ENCODE measurements at places on chromosomes 16 and 17. TPM values are rescaled to one million over a fixed set of nuclear protein-coding genes. Genes with fewer than 3 reads are reported as not detected.

DNA sequence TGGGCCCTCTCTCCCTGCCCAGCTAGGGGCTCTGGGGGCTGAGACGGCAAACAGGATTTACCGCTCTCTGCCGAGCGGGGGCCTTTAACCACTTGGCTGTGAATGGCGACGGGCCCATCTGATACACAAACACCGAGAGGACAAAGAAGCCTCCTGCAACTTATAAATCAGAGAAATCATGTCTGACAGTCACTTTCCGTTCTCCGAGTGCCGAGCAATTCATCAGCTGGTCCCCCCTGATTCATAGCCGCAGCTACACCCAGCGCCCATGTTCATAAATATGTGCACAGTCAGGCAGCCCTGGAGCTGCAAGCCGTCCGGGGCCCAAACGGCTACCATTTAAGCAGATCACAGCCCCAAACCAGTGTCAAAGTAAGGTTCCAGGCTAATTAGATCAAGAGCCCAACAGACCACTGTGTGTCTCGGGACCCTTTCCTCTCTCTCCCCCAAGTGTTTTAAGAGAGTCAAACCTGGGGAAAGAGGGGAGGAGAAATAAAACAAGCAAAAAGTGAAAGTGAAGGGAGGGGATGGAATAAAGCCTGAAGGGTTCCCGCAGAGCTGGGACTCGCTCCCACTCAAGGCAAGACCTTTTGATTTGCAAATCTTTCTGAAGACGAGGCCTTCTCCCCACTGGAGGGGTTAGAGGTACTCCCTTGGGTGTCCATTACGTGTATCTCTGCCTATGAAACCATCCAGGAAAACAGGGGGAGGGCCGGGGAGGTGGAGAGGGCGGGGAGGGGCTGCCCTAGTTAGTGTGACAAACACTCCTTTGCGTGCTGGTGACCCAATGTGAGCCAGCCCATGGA, 154.7 kb downstream of the C16orf78 start:
- peak; percentile 59 for DNase-seq

GRCh38 chr17:63419949-63420867, 25.9 kb downstream of the CYB561 start:
- DNase-seq = no peak

DNA sequence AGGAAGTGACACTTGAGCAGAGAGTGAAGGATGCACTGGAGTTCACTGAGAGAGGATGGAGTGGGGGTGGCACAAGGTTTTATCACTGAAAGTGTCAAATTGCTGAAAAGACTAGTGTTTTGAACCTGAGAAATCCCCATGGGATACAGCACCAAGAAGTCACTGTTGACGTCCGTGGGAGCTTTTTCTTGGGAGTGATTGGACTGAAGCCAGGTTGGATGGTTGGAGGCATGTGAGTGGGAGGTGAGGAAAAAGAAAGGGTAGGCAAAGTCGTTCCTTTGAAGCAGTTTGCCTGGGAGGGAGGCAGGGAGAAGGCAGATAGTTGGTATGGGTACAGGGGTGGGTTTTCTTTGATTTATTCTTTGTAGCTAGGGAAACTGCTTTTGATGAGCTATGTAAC, 39.9 kb upstream of the SDK2 start:
- no peak for DNase-seq

- peak; percentile 34 for DNase-seq
Measured at GRCh38 chr16:80161799-80162739, 378.7 kb upstream of the DYNLRB2 start.

DNA sequence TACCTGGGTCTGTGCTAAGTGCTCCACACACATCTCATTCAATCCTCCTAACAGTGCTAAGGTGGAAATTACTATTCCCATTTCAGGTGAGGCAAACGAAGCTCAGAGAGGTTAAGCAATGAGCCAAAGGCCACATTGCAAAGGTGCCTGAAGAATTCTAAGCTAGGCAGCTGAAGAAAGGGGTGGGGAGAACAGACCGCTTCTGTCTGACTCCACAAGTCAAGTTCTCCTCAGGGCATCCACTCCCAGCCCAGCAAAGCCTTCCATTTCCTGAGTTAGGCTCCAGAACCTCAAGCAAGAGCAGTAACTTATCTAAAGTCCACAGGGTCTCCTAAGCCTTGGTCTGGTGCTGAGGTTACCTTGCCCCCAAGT, 27.0 kb upstream of the MRPS23 start:
- DNase-seq = no peak

GRCh38 chr17:8225813-8226535, 15.6 kb upstream of the AURKB start:
- peak; percentile 86 for DNase-seq

GRCh38 chr17:10727192-10727591, 2.6 kb downstream of the TMEM220 start:
- no peak for DNase-seq

DNA sequence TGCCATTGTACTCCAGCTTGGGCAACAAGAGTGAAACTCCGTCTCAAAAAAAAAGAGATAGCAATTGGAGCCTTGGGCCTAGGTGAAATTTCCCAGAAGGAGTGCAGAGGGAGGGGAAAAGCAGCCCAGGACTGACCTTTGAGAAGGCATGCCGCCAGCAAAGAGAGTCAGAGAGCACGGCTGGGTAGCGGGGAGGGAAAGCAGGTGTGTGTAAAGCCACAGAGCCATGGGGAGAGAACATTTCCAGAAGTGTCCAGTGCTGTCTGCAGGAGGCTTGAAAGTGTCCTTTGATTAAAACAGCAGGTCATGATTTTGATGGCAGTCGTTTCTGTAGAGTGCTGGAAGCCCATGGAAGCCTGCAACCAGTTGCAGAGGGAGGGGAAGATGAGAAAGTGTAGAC, 8.1 kb downstream of the C16orf54 start:
- DNase-seq = no peak

DNA sequence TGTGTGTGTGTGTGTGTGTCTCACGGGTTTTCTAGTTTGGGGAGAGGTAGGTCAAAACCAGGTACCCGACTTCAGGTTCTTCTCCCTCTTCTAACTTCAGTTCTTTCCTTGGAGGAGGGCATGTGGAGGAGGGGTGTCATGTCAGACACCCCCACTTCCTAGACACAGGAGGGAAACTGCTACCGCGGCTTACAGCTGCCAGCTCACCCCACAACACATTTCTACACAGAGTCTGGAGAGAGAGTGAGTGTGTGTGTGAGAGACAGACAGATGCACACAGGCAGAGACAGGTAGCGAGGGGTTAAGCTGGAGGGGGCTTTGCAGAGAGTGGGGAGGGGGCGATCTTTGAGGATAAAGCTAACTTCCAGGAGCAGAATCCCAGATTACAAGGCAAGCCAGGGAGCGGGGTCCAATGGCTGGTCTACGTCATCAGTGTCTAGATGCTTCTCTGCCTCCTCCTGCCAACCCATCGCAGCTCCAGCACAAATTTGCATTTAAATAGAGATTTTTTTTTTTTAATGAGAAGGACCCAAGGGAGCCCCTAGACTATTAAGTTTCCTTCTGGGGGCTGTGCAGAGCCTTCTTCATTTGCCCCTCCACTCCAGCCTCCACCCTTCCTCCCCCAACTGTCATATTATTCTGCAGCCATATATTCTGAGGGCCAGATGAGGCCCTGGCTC, 48.9 kb downstream of the MRM1 start:
- no peak for DNase-seq

MARCHF10 gene
- total RNA-seq = 0.10 TPM

ABCA3 gene
- 8.7 TPM for total RNA-seq

SAMD14 gene
- total RNA-seq = 1.0 TPM

MTHFSD gene
- 15.7 TPM for total RNA-seq

RGS9 gene
- total RNA-seq = 1.7 TPM

FOXN1 gene
- total RNA-seq = 0.21 TPM

NPIPA5 gene
- total RNA-seq = not detected

PRSS33 gene
- total RNA-seq = 2.9 TPM

KRTAP4-5 gene
- total RNA-seq = not detected

TPSD1 gene
- total RNA-seq = 0.51 TPM
